ENCODE measurements at places on chromosomes 3 and 15. TPM values are rescaled to one million over a fixed set of nuclear protein-coding genes. Genes with fewer than 3 reads are reported as not detected.

- no peak overlapping the region for H3K4me3 ChIP-seq
- H3K27me3 ChIP-seq = no peaks in the 10 kb centered on the region
- H3K4me1 ChIP-seq = peaks cover 11% of the 10 kb centered on the region
- H3K36me3 ChIP-seq = peaks cover 2% of the 10 kb centered on the region
- peak; percentile 45 for DNase-seq
Measured at GRCh38 chr3:59654123-59654479, 604.3 kb upstream of the CFAP20DC start.

- peak overlapping the region; percentile 99 for H3K27ac ChIP-seq
- peaks cover 44% of the 10 kb centered on the region for H3K4me1 ChIP-seq
- no peak for DNase-seq
Measured at GRCh38 chr3:45689787-45690145, 570 bp downstream of the SACM1L start.

MUSTN1 gene
- total RNA-seq = not detected

- no peaks in the 10 kb centered on the region for H3K27me3 ChIP-seq
- H3K4me3 ChIP-seq = no peak overlapping the region
- no peak for DNase-seq
- no peaks in the 10 kb centered on the region for H3K4me1 ChIP-seq
Measured at GRCh38 chr3:45817831-45818522, 21.6 kb upstream of the SLC6A20 start.

GRCh38 chr15:69074001-69074842, 59.7 kb downstream of the NOX5 start:
- DNase-seq = peak; percentile 50
- H3K27ac ChIP-seq = peak overlapping the region; percentile 77

DNA sequence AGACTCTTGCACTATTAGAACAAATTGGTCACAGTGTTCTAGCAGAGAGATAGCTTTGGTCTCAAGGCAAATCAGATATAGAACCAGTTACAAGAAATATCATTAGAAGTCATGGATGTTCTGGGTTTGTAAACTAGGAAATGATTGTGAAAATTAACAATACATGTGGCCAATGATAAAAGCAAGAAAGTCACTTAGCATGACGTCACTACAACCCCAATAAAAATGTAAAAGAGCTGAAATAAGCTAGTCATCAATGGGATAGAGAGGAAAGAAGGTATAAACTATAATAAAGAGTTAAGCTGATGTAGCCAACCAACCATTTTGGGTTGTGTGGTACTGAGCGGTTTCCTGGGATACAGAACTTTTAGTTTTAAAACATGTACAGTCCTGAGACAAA, 32.1 kb upstream of the KCNH8 start:
- H3K27ac ChIP-seq = no peak overlapping the region
- no peaks in the 10 kb centered on the region for H3K4me1 ChIP-seq
- no peak overlapping the region for H3K4me3 ChIP-seq
- no peak for DNase-seq

DNA sequence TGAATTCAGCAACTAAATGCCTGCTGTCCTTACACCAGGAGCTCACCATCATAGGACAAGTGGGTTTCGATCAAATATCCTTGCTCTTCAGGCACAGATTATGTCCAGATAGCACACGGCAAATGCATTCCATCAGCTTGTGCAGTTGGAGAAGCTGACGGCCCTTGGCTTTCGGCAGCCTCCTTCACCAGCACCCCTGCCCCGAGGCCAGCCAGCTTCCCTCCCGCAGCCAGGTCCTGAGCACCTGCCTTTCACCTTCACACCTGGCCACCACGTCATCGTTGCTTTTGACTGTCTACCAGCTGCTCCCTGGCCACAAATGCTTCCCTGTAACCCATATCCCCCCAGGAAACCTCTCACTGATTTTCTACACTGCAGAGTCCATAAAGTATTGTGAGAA, 355.5 kb downstream of the OCA2 start:
- H3K27me3 ChIP-seq = no peaks in the 10 kb centered on the region
- peaks cover 12% of the 10 kb centered on the region for H3K4me1 ChIP-seq
- no peak overlapping the region for H3K4me3 ChIP-seq
- no peak for DNase-seq
- no peak overlapping the region for H3K27ac ChIP-seq

IQCF5 gene
- not detected for total RNA-seq

DNA sequence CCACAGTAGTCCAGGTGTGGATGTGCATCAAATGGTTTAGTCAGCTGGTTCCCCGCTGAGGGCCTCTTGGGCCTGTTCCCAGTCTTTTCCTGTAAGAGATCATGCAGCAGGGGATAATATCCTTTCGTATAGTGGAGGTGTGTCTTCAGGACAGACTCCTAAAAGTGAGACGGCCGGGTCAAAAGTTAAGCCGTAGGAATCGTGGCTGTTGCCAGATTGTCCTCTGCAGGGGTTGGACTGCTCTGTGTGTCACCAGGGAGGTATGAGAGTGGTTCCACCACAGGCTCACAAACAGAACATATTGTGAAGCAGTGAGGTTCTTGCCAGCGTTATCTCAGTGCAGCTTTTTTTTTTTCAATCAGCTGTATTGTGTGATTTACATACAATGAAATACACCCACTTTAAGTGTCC, 95.0 kb downstream of the VGLL4 start:
- H3K27me3 ChIP-seq = no peaks in the 10 kb centered on the region
- DNase-seq = no peak
- H3K4me1 ChIP-seq = peaks cover 25% of the 10 kb centered on the region
- H3K4me3 ChIP-seq = no peak overlapping the region

SPRED1 gene
- 36.7 TPM for total RNA-seq

DNA sequence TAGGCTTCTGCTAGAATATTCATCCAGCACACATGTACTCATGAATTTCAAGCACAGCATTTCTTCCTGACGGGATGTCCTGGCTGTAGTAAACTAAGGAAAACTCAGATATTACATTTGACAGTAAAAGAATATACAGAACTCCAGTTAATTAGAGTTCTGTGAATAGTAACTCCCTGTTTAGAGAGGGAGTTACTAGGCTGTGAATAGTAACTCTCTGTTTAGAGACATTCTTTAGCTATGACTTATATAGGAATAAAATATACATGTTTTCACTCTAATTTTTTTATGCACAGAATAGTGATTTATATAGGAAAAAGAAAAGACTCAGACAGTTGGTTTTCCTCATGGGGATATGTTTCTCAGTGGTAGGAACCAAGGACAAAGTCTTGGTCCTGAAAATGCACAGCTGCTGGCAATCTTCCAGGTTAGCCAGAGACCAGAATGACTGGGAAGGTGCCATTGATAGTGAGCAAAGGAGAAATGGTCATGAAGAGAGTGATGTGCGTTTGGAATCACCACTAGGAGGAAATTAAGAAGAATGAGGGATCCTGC, 480.7 kb upstream of the THBS1 start:
- no peak for DNase-seq
- no peaks in the 10 kb centered on the region for H3K27me3 ChIP-seq
- H3K4me3 ChIP-seq = no peak overlapping the region

DNA sequence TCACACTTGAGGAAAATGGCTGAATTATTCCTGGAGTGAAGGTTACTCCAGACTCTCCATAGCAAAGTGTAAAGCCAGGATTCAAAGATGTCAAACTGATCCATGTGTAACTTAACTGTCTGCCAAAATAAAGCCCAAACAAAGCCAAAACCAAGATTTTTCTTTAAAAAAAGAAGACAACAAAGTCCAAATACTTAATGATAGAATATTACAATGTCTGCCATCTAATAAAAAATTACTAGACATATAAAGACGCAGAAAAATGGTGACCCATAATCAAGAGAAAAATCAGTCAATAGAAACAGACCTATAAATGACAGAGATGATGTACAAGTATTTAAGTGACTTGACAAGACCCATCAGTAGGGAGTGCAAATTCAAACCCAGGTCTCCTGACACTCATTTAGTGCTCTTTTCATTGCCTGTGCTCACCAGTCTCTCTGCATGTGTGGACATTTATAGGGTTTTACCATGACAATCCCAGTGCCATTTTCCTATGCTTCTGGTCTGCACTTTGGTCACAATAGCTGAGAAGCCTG, 85.1 kb upstream of the HES1 start:
- peaks cover 15% of the 10 kb centered on the region for H3K36me3 ChIP-seq
- H3K27ac ChIP-seq = no peak overlapping the region
- no peak for DNase-seq
- peaks cover 2% of the 10 kb centered on the region for H3K4me1 ChIP-seq

DNA sequence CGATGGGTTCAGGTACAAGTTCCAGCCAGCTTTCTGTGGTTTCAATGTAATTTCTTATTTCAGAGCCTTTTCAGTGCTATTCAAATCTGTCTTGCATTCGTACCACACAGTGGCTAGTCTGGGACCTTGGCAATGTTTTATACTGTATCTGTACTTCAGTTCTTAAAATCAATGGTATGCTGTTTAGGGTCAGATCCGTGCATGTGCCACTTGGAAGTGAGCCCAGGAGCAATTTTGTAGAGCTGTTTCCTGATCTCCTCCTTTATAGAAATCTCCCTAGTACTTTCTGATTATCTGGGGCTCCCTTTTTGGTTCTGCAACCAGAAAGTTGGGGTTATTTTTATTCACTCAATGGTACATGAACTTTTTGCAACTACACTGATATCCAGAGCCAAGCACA, 59.5 kb upstream of the NDUFB4 start:
- H3K4me3 ChIP-seq = no peak overlapping the region
- no peak for DNase-seq
- no peak overlapping the region for H3K27ac ChIP-seq
- H3K27me3 ChIP-seq = no peaks in the 10 kb centered on the region
- H3K4me1 ChIP-seq = peaks cover 3% of the 10 kb centered on the region
- peaks cover 6% of the 10 kb centered on the region for H3K36me3 ChIP-seq
